ENCODE measurements at places on chromosomes 6 and 20. TPM values are rescaled to one million over a fixed set of nuclear protein-coding genes. Genes with fewer than 3 reads are reported as not detected.

Gene VWA7
- 1.4 TPM for total RNA-seq

Gene PPP1R18
- 145 TPM for total RNA-seq

Gene DACT2
- 0.50 TPM for total RNA-seq

Gene GPX5
- total RNA-seq = not detected

Gene WFDC5
- total RNA-seq = 0.23 TPM

Gene PROKR2
- not detected for total RNA-seq

Gene SLC32A1
- not detected for total RNA-seq

Data from activated CD4-positive, alpha-beta T cell treated with anti-CD3 and anti-CD28 coated beads for 36 hours (primary cell).